ENCODE measurements at places on chromosomes 7 and 10. TPM values are rescaled to one million over a fixed set of nuclear protein-coding genes. Genes with fewer than 3 reads are reported as not detected.

- no peak for DNase-seq
Observed at GRCh38 chr7:73715648-73716317, 3.7 kb downstream of the STX1A start.

DNA sequence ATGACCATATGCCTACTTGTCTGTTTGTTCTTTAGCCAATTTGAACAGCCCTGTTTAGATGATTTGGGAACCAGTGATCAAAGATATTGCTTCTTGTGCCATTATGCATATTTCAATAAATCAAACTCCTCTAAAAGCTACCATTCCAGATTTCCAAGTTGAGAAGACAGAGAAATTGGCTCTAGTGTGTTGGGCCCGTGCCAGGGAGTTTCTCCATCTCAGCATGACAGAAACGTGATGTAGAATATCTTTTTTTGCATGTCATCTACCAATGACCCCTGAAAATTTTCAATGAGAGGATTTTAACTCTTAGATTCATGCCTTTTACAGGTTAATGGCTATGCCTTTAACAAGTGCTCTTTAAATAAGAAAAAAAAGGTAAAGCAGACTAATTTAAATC, 50.7 kb upstream of the CABCOCO1 start:
- DNase-seq: no peak

DNA sequence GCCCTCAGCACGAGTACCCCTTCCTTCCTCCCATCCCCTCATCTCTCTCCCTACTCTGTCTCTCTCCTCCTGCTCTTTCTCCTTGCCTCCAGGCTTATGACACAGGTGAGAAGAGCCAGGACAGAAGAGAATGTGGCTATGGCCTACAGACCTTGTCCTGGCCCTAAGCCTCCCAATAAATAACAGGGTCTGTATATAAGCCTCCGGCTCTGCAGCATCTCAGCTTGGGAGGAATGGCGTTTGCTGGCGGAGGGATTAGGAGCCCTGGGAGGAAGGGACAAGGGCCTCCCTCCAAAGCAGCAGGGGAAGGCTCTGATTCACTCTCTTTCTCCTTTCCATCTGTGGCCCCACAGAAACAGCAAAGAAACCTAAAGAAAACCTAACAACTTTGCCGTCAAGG, 45.8 kb downstream of the COL13A1 start:
- DNase-seq: no peak

Gene MSMB
- total RNA-seq: not detected

Data from mucosa of descending colon (tissue), 3 donors.